ENCODE measurements at places on chromosomes 4 and X. TPM values are rescaled to one million over a fixed set of nuclear protein-coding genes. Genes with fewer than 3 reads are reported as not detected.
A peak's percentile ranks its signal among the peaks of the same experiment; 100 is the strongest.

GRCh38 chr4:30825008-30825770 is 105.0 kb downstream of the PCDH7 start:
- no peak overlapping the region for H3K4me3 ChIP-seq
- H3K4me1 ChIP-seq = no peaks in the 10 kb centered on the region
- no peak for DNase-seq
- H3K27me3 ChIP-seq = no peaks in the 10 kb centered on the region

DNA sequence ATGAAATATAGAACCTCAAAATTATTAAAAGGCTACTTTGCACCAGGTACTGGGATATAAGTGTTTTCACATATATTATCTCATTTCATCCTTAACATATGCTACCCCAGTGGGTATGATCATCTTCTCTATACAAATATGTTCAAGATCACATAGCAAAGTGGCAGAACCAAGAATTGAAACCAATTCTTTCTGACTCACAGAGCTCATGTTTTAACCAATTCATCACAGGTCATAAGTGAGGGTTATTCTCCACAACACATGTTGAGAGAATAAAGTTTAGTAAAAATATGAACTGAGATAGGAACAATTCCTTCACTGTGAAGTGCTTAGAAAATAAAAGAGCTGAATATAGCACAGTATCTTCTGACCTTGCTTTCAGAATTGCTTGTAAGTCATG is 442.9 kb upstream of the RASGEF1B start:
- H3K36me3 ChIP-seq = no peaks in the 10 kb centered on the region
- no peak overlapping the region for H3K27ac ChIP-seq
- no peaks in the 10 kb centered on the region for H3K4me1 ChIP-seq
- no peak overlapping the region for H3K4me3 ChIP-seq

DNA sequence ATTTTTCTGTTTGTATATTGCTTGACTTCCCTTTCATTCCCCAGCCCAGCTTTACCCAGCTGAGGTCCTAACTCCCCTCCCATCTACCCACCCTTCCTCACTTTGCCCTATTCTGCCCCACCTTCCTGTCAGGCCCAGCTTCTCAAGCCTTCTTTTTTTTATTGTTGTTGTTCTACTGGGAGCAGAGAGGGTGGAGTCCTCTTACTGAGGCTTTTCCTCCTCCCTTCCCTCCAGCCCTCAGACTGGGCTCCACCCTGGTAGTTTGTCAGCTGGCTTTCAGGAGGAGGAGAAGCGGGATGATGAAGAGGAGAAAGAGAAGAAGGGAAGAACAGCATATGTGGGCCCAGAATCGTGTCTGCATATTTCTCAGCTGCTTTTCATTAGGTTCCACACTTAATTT is 3.2 kb upstream of the KLF8 start:
- no peaks in the 10 kb centered on the region for H3K27me3 ChIP-seq
- no peaks in the 10 kb centered on the region for H3K36me3 ChIP-seq
- no peak overlapping the region for H3K27ac ChIP-seq
- H3K4me1 ChIP-seq = no peaks in the 10 kb centered on the region
- no peak overlapping the region for H3K4me3 ChIP-seq

- H3K27me3 ChIP-seq = no peaks in the 10 kb centered on the region
- H3K36me3 ChIP-seq = no peaks in the 10 kb centered on the region
- H3K27ac ChIP-seq = no peak overlapping the region
- DNase-seq = no peak
- no peak overlapping the region for H3K4me3 ChIP-seq
- no peaks in the 10 kb centered on the region for H3K4me1 ChIP-seq
These were observed 37.1 kb downstream of the EFHC2 start for GRCh38 chrX:44306356-44306755.

GRCh38 chr4:38512840-38513239 is 151.2 kb upstream of the KLF3 start:
- H3K36me3 ChIP-seq = no peaks in the 10 kb centered on the region
- no peak for DNase-seq
- H3K27me3 ChIP-seq = no peaks in the 10 kb centered on the region
- peaks cover 80% of the 10 kb centered on the region for H3K4me1 ChIP-seq
- peak overlapping the region; percentile 48 for H3K4me3 ChIP-seq

- H3K27me3 ChIP-seq = no peaks in the 10 kb centered on the region
- peaks cover 27% of the 10 kb centered on the region for H3K4me1 ChIP-seq
- H3K27ac ChIP-seq = no peak overlapping the region
- H3K36me3 ChIP-seq = peaks cover 9% of the 10 kb centered on the region
These were observed 5.0 kb downstream of the COX18 start for GRCh38 chr4:73064536-73064935.

DNA sequence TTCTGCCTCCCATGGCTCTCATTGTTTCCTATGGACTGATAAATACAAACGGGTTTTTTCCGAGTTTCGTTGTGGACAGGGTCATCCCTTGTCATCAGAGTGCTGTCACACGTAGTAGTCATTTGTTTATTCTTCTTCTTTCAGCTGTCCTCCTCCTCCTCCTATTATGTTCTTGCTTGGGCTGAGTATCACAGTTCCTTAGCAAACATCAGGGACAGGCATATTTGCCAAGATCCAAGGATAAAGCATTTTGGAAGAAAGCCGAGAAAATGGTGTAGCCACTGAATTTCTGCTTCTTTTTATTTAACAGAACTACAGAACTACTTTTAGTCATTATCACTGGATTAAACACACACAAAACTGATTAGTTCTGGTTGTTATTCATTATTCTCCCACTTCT is 167.9 kb downstream of the MAML3 start:
- H3K27ac ChIP-seq = no peak overlapping the region
- H3K4me1 ChIP-seq = no peaks in the 10 kb centered on the region
- DNase-seq = no peak
- no peaks in the 10 kb centered on the region for H3K36me3 ChIP-seq
- no peaks in the 10 kb centered on the region for H3K27me3 ChIP-seq

GRCh38 chrX:144801786-144802185 is 445.5 kb upstream of the SPANXN1 start:
- no peak overlapping the region for H3K4me3 ChIP-seq
- no peaks in the 10 kb centered on the region for H3K36me3 ChIP-seq
- no peak overlapping the region for H3K27ac ChIP-seq
- H3K4me1 ChIP-seq = no peaks in the 10 kb centered on the region
- no peaks in the 10 kb centered on the region for H3K27me3 ChIP-seq

CFAP99 gene
- total RNA-seq = 0.07 TPM

DNA sequence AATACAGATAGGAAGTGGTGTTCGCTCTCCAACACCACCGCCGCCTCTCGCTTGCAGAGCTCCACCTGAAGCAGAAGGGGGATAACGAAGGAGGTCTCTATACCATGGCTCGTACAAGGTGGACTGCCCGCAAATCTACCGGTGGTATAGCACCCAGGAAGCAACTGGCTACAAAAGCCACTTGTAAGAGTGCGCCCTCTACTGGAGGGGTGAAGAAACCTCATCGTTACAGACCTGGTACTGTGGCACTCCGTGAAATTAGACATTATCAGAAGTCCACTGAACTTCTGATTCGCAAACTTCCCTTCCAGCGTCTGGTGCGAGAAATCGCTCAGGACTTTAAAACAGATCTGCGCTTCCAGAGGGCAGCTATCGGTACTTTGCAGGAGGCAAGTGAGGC is 5.2 kb upstream of the BMP15 start:
- H3K4me1 ChIP-seq = no peaks in the 10 kb centered on the region
- H3K4me3 ChIP-seq = no peak overlapping the region
- DNase-seq = no peak
- H3K27ac ChIP-seq = no peak overlapping the region
- no peaks in the 10 kb centered on the region for H3K27me3 ChIP-seq

- no peaks in the 10 kb centered on the region for H3K27me3 ChIP-seq
- H3K4me3 ChIP-seq = no peak overlapping the region
- H3K4me1 ChIP-seq = peaks cover 6% of the 10 kb centered on the region
- peak; percentile 51 for DNase-seq
- no peaks in the 10 kb centered on the region for H3K36me3 ChIP-seq
These were observed 11.2 kb upstream of the PLAC8 start for GRCh38 chr4:83125738-83126141.

NAT8L gene
- total RNA-seq = 0.42 TPM

DNA sequence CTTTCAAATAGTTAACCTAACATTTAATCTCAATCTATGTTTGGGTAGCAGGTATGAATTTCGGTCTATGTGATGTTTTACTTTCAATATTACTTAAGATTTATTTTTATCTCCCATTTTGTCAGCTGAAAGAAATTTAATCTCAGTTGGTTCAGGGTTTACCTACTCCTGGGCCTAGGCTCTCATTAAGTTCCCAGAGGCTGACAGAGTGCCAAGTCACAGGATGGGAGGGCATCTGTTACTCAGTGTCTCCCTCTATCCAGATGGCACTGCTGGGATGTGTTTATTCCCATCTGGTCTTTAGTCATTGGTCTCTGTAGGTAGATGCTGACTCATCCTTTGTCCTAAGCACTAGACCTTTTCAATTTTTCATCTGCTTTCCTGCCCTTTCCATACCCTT is 129.4 kb upstream of the ARSJ start:
- no peaks in the 10 kb centered on the region for H3K27me3 ChIP-seq
- H3K36me3 ChIP-seq = no peaks in the 10 kb centered on the region
- H3K4me1 ChIP-seq = no peaks in the 10 kb centered on the region
- no peak overlapping the region for H3K4me3 ChIP-seq

DNA sequence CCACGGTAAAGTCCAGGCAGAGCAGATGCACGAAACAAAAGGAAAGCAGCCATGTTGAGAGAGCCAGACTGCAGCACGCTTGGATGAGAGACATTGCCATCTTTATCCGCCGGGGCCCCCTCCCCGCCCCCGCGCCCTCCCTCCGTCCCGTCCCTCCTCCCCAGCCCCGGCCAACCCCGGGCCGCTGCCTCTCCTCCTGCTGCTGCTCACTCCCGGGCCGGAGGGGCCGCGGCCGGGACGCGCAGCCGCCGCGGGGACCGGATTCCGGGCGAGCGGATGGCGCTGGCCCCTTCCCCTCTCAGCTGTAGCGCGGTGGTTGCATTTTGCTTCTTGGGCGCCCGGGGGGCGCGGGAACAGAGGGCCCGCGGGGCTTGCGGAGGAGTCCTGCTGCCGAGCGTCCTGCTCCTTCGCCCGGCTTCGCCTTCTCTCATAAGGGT is 542 bp downstream of the RNF150 start:
- H3K4me3 ChIP-seq = no peak overlapping the region
- H3K36me3 ChIP-seq = no peaks in the 10 kb centered on the region
- no peaks in the 10 kb centered on the region for H3K4me1 ChIP-seq
- no peak overlapping the region for H3K27ac ChIP-seq
- H3K27me3 ChIP-seq = no peaks in the 10 kb centered on the region

DNA sequence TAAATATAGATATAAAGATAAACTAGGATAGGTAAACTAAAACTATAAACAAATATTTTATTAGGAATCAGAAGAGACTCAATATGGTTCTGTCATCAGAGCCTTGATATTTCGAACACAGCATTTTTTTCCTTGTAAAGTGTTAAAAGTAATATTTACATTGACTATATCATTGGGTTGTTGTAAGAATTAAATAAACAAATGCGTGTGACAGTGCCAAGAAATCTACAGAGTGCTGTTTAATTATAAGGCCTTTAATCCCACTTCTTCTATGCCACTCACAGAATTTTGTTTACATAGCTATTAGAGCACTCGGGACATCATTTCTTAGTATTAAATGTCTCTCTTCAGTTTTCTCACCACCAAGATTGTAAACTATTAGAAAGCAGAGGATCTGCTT is 807.4 kb downstream of the FSTL5 start:
- H3K27ac ChIP-seq = no peak overlapping the region
- no peaks in the 10 kb centered on the region for H3K4me1 ChIP-seq
- no peaks in the 10 kb centered on the region for H3K27me3 ChIP-seq
- H3K4me3 ChIP-seq = no peak overlapping the region

GRCh38 chr4:102440498-102440897 is 60.7 kb upstream of the NFKB1 start:
- no peaks in the 10 kb centered on the region for H3K36me3 ChIP-seq
- H3K4me1 ChIP-seq = no peaks in the 10 kb centered on the region
- no peaks in the 10 kb centered on the region for H3K27me3 ChIP-seq
- H3K4me3 ChIP-seq = no peak overlapping the region
- no peak for DNase-seq

NOX1 gene
- total RNA-seq = not detected

GRCh38 chr4:136036744-136037143 is 1495.5 kb downstream of the PCDH18 start:
- H3K4me1 ChIP-seq = no peaks in the 10 kb centered on the region
- no peaks in the 10 kb centered on the region for H3K36me3 ChIP-seq

DNA sequence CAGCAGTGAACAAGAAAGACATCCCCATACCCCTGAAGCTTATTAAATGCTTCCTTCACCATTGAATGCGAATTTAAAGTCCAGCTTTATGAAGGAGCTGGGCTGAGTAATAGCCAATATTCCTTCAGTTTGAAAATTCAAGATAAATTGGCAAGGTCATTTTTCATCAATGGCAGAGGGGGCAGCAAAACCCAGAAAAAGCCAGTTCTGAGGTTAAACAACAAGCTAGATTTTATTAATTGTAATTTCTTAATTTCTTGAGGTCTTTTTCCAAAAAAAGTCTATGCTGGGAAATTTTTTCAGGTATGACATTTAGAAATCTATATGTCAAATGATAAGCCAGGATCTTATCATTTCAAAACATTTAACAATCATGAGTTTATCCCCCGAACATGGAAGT is 808.9 kb downstream of the RPA4 start:
- no peaks in the 10 kb centered on the region for H3K36me3 ChIP-seq
- DNase-seq = no peak
- H3K4me3 ChIP-seq = no peak overlapping the region
- no peaks in the 10 kb centered on the region for H3K4me1 ChIP-seq

DNA sequence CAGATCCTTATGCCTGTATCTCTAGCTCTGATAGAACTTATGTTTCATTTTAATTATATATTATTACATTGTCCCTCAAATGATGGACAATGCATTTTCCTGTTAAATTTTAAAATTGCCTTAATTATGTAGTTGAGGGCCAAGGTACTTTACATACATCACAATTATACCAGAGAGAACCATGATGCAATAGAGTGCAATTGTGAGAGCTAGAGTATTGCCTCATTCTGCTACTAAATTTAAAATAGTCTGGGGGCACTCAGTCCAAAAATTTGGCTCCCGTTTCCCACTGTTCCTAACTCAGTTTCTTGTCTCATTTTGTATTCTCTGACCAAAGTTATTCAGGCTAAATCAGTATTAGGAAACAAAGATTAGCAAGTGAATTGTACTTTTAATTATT is 378.5 kb upstream of the ZFP42 start:
- H3K27me3 ChIP-seq = no peaks in the 10 kb centered on the region
- H3K36me3 ChIP-seq = no peaks in the 10 kb centered on the region
- no peaks in the 10 kb centered on the region for H3K4me1 ChIP-seq
- no peak overlapping the region for H3K27ac ChIP-seq

- H3K27ac ChIP-seq = no peak overlapping the region
- no peaks in the 10 kb centered on the region for H3K27me3 ChIP-seq
- no peak for DNase-seq
- no peaks in the 10 kb centered on the region for H3K4me1 ChIP-seq
- no peaks in the 10 kb centered on the region for H3K36me3 ChIP-seq
These were observed 471.8 kb upstream of the FTHL17 start for GRCh38 chrX:31543634-31544033.

TECRL gene
- total RNA-seq = not detected

TGIF2LX gene
- total RNA-seq = not detected

GRCh38 chr4:142408003-142408441 is 438.1 kb downstream of the INPP4B start:
- peaks cover 58% of the 10 kb centered on the region for H3K4me1 ChIP-seq
- DNase-seq = no peak
- no peaks in the 10 kb centered on the region for H3K27me3 ChIP-seq
- no peaks in the 10 kb centered on the region for H3K36me3 ChIP-seq

Data from CD8-positive, alpha-beta memory T cell (primary cell).